Fibroblast of lung (primary cell): ENCODE measurements at places on chromosomes 7 and 10. TPM values are rescaled to one million over a fixed set of nuclear protein-coding genes. Genes with fewer than 3 reads are reported as not detected.

DNA sequence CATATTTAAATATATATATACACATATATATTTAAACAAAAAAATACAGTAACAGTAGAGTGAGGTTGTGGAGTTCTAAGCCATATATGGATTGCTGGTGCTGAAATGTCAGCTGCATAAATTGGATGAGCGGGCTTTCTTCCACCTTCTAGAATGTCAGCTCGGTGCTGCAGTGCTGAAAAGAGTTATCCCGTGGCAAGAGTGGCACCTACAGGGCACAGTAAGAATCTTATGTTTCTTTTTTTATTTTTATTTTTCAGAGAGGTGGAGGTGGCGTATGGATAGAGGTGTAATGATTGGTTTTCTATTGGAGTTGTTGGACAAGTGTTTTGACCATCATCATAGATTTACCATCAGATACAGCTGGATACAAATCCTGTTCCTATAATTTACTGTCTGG is 86.2 kb upstream of the DYNC1I1 start:
- peak; percentile 84 for DNase-seq

DNA sequence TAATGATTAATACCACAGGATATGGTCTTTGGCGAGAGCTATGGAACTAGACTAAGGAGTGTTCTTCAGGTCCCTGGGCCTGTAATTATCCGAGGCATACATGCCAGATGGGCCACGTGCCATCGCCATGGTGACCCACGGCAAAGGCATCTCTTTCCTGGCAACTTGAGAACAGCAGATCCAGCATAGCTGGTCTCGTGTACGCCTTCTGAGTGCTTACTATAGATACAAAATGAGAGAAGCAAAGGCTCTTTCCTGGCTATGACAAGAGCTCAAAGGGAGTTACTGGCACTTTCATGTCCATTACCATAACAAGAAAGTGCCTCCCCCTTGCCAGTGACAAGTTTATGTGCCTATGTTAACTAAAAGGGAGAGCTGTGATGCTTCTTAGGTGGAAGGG is 26.0 kb upstream of the GLI3 start:
- peak; percentile 80 for DNase-seq

RARRES2 gene
- 65.6 and 174 TPM in 2 replicates for total RNA-seq

GRCh38 chr7:31875424-31875823 is 188.4 kb downstream of the PPP1R17 start:
- DNase-seq: peak; percentile 40

PRPS1L1 gene
- total RNA-seq: not detected in 2 replicates

- peak; percentile 54 for DNase-seq
Measured at GRCh38 chr7:90180011-90180585, 25.8 kb downstream of the STEAP1 start.

WNT2 gene
- 1.7 and 3.9 TPM in 2 replicates for total RNA-seq

ZNF398 gene
- 5.9 and 7.3 TPM in 2 replicates for total RNA-seq

DNA sequence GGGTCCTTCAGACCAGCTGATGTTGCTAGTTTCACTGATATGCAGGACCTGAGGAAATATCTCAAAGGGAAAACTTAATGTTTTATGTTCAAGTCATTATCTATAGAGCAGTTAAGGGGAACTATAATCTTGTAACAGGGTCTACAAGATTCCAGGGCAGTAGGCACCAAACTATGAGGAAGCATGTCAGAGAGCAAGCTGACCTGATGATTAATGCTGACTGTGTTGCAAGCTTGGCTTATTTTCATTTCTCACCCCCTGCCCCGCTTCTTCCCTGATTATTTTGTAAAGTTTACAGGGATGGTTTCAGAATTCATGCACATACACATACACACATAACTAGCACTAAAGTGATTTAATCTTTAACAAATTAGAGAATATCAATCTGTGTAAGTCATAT is 84.3 kb upstream of the CACNA2D1 start:
- peak; percentile 19 for DNase-seq

- DNase-seq: peak; percentile 59
Measured at GRCh38 chr7:142859829-142860228, 5.0 kb downstream of the EPHB6 start.

- no peak for DNase-seq
Measured at GRCh38 chr10:22579826-22580225, 134.6 kb downstream of the PIP4K2A start.
